Endodermal cell (in vitro differentiated cells): ENCODE measurements at places on chromosomes 7 and 10. TPM values are rescaled to one million over a fixed set of nuclear protein-coding genes. Genes with fewer than 3 reads are reported as not detected.

Gene PIP
- not detected in 2 replicates for total RNA-seq

Gene EBF3
- total RNA-seq, result 2.0 and 2.8 TPM in 2 replicates

Gene MSS51
- total RNA-seq, result 1.3 to 3.9 TPM (median 3.7 TPM) in 3 replicates

Gene FAM3C
- 40.0 to 64.0 TPM (median 61.5 TPM) in 3 replicates for total RNA-seq

Gene PIK3AP1
- total RNA-seq, result 1.3 to 1.6 TPM (median 1.4 TPM) in 3 replicates

Gene PALD1
- total RNA-seq, result 13.7 to 19.7 TPM (median 19.7 TPM) in 3 replicates

Gene TRA2A
- total RNA-seq, result 102 to 109 TPM (median 104 TPM) in 3 replicates

Gene C7orf33
- not detected in 3 replicates for total RNA-seq

Gene AKR1C4
- not detected in 2 replicates for total RNA-seq

Gene LRRD1
- not detected in 3 replicates for total RNA-seq
